ENCODE measurements at places on chromosomes 4 and X.

GRCh38 chr4:151458148-151458547 lies 49.2 kb downstream of the FHIP1A start:
- DNase-seq = no peak

DNA sequence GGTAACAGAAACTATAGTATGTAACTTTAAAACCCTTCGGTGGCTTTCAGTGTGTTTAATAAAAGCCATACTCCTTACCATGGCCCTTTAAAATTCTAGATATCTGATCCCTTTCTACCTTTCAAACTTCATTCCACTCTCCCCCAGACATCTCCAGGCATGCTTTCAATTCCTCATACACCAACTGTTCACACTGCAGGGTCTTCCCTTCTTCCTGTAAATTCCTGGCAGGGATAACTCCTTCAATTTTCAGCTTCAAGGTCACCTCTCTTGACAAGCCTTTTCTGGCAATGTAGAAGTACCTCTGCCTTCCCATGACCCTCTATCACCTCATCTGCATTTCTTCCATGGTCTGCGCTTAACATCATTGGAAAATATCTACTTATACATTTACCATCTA lies 60.8 kb downstream of the WDFY3 start:
- DNase-seq = no peak

DNA sequence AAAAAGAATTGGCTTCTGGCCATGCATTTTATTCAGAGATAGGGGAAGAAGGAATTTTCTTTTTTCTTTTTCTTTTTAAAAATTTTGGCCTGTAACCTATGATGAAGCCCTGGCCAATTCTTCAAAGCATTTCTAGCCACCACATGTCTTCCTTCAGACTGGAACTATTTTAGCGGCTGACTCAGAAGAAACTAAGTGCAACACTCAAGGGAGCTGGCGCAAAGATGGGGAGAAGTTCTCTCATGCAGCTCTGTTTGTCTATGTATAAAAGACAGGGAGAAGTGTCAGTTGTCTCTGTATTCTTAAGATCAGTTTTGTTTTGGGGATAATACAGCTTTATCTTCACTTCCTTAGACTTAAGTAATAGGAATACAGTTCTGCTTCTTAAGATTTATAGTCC lies 46.1 kb downstream of the MBNL3 start:
- DNase-seq = no peak

- no peak for DNase-seq
Measured at GRCh38 chr4:76634220-76634619, 199.2 kb downstream of the SHROOM3 start.

DNA sequence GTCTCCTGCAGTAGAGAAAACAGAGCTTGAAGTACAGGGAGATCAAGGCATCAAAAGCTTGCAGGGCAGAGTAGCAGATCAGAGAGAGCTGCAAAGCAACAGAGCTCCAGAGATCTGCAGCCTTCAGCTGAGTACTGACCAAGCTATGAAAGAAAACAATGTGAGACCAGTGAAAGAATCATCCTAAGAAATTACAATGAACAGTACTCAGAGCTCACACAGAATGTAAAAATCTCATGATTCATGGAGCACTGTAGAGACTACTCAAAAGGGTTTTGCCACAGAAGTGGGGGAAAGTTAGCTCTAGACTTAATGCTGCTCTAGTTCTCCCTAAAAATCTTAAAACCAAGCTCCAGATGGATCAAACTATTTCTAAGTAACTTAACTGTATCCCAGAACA lies 80.0 kb upstream of the MAB21L2 start:
- DNase-seq = no peak

GRCh38 chrX:85964744-85965143 lies 82.6 kb downstream of the CHM start:
- DNase-seq = no peak

- peak; percentile 6 for DNase-seq
Measured at GRCh38 chrX:149510386-149510785, 5.3 kb upstream of the IDS start.

- no peak for DNase-seq
Measured at GRCh38 chrX:122475306-122475705, 708.8 kb upstream of the GRIA3 start.

- DNase-seq = no peak
Measured at GRCh38 chr4:30882443-30882842, 162.3 kb downstream of the PCDH7 start.

DNA sequence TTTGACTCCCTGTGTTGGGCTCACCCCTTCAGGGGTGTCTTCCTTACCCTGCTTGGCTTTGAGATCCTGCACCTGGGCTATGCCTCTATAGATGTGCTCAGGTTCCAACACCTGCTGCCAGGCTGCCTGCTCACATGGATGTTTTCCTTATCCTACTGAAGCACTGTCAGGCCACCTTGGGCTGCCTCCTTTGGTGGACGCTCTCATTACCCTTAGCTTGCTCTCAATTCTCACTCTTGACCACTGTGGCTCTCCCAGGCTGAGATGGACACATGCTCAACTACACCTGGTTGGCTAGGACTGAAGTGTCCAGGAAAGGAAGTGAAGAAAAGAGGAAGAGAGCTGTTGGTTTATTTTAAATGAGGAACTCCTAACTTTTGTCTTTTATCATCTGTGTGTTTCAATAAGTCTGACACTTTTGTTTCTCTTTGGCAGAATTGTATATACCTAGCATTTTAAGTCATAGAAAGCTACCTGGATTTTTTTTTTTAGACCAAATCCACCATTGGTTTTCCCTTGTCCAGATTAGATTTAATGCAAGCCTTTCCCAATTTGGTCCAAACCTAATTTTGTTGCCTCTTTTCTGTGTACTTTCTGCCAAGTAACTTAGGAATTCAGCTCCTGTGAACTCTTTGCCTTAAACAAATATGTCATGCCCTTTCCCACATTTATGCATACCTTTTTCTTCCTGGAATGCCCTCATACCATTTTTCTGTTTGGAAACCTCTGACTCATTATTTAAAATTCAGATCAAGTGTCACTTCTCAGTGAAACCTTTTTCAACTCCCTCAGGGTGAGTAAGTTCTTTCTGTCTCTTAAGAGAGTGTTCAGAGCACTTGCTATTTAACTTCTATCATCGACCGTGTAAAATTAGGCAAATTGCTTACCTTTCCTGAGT lies 175.8 kb downstream of the GC start:
- no peak for DNase-seq

GRCh38 chrX:114581528-114582263 lies 2.2 kb upstream of the HTR2C start:
- no peak for DNase-seq

DNA sequence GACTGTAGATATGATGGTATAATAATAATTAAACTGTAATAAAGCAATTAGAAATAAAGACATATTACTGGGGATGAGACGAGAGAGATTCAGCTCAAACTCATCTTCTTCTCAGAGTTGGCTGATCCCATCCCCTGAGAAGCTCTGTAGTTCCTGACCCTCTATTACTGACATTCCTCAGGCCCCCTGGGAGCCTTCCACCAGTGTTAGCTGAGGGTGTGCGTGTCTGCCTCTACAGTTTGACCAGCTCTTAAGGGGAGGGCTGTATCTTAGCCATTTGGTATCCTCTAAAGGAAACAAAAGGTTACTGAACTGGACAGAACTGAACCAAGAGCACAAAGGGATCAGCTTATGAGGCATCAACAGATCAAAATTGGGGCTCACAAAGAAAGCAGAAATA lies 11.2 kb downstream of the FHDC1 start:
- DNase-seq = no peak

DNA sequence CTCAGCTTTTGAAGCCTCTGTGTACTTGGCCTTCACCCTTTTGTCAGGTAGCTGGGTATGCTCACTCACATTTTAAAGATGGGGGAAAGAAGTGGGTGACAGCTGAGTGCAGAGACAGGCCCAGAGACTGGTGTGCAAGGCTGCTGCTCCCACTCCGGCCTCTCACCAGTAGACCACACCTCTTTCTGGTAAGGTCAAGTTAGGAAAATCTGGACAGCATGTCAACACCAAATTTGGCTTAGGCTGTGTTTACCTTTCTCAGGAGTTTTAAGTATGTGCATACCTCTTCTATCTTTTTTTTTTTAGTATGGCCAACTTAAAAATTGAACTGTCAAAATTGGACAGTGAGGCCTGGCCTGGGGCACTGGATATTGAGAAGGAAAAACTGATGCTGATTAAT lies 66.6 kb downstream of the CLDN22 start:
- DNase-seq = no peak

- DNase-seq = no peak
Measured at GRCh38 chr4:120526033-120526432, 396.5 kb downstream of the PRDM5 start.

DNA sequence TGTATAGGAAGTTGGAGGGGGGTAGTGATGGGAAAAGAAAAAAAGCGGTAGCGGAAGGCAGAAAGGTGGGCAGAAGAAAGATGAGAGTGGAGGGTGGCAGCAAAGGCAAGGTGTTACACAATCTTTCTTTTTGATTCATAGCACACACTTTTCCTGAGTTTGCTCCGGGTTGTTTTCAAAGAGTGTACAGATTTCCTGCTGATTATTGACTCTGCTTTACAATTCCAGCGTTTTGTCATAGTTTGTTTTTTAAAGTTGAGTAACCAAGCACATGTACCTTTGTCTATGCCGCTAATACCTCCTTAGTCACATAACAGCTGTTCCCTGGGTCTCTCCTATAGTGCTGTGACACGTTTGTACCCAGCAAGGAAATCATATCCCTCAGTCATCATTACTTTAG lies 50.3 kb downstream of the AGA start:
- no peak for DNase-seq

DNA sequence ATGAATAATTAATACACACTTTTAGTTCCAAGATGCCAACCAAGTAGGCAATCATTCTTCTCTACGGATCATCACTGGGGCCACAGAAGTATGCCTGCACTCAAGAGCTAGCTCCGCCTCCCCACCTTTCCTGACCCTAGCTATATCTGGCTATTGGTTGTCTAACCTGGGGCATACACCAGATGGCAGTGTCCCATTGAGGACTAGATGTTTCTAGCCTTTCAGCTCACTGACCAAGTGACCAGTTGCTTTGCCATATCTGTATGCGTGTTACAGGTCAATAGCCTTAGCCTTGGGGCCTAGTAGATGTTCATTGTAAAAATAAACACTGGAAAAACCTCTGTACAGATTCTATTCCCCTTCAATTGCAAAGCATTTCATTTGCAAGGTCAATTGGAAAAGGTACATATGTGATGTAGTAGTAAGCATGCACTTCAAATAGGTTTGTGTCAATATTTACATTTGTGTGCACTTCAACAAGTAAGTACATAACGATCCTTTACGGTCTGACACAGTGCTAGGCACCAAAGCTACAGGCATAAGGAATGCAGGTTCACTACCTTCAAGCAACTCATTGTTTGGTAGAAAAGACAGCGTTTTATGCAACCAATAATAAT lies 521.7 kb downstream of the PPARGC1A start:
- DNase-seq = no peak

GRCh38 chr4:77930876-77931275 lies 68.2 kb downstream of the MRPL1 start:
- no peak for DNase-seq

DNA sequence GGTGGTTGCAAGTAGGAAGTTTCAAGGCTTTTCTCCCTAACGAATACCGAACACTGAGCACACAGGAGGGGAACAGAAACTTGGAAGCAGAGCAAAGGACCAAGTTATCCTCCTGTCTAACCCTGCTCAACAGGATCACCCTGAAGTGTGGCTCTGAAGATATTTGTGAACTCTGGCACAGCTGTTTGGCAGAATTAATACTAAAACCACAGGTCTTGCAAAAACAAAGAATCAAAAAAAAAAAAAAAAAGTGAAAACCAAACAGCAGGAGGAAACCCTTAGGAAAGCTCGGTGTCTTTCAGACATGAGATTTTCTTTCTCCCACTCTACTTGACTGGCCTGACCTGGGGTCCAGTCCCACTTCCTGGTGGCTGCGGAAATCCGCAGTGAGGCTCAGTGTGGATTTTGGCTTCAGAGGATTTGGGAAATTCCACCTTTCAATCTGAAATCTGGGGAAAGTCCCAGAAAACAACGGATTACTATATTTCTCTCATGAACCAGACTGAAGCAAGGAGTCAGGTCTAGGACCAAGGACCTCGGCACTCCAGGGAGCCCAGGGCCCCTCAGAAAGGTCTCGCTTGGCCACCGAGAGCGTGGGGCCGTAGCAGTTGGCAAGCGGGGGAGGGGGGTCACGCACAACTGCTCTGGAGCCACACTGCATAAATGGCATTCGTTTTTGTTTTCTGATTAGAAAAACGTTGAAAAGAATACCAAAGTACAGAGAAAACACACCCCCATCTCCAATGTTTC lies 867 bp downstream of the TIFA start:
- DNase-seq = no peak

- no peak for DNase-seq
Measured at GRCh38 chr4:40275065-40275730, 59.9 kb upstream of the CHRNA9 start.

DNA sequence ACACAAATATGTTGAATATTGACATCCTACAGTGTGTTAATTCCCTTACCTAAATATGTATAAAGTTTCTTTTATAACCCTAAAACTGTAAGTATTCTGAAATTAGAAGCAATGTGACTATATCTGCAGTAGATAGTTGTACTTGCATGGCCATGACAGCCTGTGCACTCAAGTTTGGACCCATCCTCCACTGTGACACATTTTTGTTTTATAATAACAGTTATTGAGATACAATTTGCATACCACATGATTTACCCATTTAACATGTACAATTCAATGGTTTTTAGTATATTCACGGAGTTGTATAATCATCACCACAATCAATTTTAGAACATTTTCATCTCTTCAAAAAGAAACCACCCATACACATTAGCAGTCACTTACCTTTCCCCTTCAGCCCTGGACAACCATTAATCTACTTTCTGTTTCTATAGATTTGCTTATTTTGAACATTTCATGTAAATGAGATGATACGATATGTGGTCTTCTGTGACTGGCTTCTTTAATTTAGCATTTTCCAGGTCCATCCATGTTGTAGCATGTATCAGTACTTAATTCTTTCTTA lies 29.6 kb downstream of the HERC3 start:
- DNase-seq = no peak

- DNase-seq = no peak
Measured at GRCh38 chr4:21476757-21477156, 471.8 kb downstream of the KCNIP4 start.

DNA sequence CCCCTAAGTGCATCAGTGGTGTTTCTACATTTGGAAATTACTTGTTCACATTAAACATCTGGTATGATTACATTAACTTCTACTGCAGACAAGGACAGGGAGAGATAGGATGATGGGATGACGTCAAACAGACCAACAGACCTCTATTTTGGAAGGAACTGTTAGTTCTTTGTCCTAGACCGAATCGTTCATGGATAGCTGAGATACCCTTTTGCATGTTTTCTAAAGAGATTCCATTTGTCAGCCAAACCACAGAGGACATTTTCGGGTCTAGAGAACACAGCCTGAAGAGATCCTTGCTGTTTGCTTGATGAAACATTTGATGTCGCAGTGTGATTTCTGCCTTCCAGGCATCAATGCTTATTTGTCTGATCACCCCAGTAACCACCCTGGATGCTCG lies 27.7 kb downstream of the CHST7 start:
- no peak for DNase-seq

GRCh38 chrX:68186552-68187262 lies 246.6 kb downstream of the OPHN1 start:
- no peak for DNase-seq

DNA sequence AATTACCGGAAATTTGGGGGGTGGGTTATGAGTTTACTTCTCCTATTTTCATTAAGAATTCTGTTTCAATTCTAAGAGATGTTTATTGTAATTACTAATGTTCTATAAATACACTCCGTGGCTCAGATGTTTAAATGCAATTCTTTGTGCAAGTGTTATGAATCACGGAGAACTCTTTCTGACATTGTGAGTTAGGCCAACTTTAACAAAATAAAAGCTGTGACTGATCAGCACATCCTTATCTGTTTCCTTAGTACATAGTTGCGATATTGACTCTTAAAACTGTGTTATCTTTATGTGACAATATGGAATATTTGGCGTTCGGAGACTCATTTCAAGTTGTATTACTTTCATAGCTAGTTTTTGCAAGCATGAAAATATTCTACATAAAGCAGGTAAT lies 902 bp downstream of the KLHL4 start:
- no peak for DNase-seq

Data from CD4-positive, alpha-beta T cell treated with Interleukin-4 for 1 hour (primary cell).